ENCODE measurements at places on chromosomes 16 and 17.

DNA sequence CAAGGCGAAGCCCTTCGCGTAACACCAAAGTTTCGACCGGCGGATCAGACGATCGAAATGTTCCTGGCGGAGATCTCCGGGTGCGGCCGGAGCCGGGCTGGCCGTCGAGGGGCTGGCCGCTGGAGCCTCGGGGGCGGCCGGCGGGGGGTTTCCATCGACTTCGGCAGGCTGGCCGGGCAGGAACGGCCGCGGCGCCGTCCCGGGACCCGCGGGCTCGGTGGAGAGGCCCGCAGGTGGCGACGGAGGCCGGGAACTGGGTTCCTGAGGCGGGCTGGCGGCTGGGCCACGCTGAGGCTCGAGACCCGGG, 1.1 kb downstream of the EPOP start:
- DNase-seq = no peak

DNA sequence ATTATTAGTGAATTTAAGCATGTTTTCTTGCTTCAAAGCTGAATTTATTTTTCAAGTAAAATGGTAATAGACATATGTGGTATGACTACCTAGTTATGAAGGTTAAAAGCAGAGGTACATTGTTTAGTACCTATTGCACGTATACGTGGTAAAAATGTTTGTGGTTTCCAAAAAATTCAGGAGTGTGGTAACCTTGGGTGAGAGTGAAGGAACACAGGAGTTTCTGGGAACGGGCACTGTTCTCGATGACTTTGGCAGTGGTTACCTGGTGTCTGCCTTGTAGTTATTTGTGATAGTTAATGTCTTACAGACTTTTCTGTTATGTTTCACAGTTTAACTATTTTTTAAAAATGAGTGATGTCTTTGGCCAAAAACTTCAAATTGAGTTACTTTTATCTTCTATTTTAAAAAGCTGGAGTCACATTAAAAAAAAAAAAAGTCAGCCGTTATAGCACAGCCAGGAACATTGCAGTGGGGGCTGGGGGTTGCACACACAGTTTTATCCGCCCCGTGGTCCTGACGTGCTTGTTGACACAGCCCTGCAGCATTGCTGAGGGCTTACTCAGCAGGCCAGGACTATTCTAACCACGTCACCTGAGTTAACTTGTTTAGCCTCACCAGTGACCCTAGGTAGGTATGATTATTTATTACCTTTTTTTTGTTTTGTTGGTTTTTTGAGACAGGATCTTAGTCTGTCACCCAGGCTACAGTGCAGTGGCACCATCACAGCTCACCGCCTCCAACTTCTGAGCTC, 10.9 kb downstream of the JPT2 start:
- DNase-seq = peak; percentile 88

- DNase-seq = no peak
These were observed 294.0 kb downstream of the ZFHX3 start for GRCh38 chr16:72753881-72754280.

- no peak for DNase-seq
These were observed 5.3 kb upstream of the HSF5 start for GRCh38 chr17:58493506-58493905.

- DNase-seq = no peak
These were observed 57.2 kb downstream of the IL21R start for GRCh38 chr16:27458987-27459688.

- no peak for DNase-seq
These were observed 57.0 kb upstream of the CLEC3A start for GRCh38 chr16:77965346-77965745.

- DNase-seq = no peak
These were observed 26.5 kb downstream of the RPH3AL start for GRCh38 chr17:326010-326621.

DNA sequence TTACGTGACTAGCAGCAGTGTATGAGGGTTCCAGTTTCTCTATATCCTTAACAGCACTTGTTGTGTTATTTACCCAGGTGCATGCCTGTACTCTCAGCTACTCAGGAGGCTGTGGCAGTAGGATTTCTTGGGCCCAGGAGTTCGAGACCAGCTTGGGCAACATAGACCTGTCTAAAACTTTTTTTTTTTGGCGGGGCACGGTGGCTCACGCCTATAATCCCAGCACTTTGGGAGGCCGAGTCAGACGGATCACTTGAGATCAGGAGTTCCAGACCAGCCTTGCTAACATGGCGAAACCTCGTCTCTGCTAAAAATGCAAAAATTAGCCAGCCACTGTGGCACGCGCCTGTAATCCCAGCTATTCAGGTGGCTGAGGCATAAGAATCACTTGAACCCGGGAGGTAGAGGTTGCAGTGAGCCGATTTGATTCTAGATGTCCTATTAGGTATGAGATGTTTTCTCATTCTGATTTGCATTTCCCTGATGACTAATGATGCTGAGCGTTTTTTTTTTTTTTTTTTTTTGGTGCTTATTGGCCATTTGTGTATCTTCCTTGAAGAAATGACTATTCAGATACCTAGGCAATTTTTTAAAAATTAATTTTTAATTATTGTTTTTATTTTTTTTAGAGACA, 13.4 kb downstream of the CASC3 start:
- no peak for DNase-seq

DNA sequence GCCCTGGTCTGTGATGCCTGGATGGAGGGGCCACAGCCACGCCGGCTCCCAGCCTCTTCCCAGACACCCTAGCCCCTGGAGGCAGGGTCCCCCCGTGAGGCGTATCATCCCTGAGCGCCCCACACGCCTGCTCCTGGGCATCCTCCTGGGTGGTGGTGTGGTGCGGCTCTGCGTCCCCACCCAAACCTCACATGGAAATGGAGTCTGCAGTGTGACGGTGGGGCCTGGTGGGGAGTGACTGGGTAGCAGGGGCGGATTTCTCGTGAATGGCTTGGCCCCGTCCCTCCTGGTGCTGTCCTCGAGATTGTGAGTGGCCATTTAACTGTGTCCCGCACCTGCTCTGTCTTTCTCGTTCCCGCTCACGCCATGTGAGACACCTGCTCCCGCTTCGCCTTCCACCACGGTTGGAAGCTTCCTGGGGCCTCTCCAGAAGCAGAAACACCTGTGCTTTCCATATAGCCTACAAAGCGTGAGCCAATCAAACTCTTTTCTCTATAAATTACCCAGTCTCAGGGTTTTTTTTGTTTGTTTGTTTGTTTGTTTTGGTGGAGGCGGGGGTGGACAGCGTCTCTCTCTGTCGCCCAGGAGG, 5.9 kb upstream of the SSTR5 start:
- DNase-seq = no peak

DNA sequence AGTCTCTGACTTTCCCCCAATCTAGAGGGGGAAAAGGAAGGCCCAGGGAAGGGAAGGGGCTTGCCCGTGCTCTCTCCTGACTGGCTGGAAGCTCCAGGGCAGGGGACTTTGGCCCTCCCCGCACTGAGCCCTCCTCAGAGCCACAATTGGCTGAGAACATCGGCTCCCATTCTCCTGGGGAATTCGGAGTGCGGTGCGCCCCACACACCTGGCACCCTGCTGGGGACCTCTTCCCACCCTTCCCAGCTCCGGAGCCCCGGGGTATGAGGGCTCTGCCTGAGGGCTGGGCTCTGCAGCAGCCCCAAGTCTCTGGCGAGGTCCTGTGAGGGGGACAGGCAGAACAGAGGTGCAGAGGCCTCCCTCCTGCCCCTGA, 36.0 kb downstream of the PIMREG start:
- no peak for DNase-seq

GRCh38 chr17:17058304-17058703, 16.0 kb downstream of the MPRIP start:
- no peak for DNase-seq

GRCh38 chr17:76797241-76797840, 59.4 kb downstream of the MFSD11 start:
- no peak for DNase-seq

GRCh38 chr16:61726125-61726524, 310.1 kb downstream of the CDH8 start:
- DNase-seq = no peak

DNA sequence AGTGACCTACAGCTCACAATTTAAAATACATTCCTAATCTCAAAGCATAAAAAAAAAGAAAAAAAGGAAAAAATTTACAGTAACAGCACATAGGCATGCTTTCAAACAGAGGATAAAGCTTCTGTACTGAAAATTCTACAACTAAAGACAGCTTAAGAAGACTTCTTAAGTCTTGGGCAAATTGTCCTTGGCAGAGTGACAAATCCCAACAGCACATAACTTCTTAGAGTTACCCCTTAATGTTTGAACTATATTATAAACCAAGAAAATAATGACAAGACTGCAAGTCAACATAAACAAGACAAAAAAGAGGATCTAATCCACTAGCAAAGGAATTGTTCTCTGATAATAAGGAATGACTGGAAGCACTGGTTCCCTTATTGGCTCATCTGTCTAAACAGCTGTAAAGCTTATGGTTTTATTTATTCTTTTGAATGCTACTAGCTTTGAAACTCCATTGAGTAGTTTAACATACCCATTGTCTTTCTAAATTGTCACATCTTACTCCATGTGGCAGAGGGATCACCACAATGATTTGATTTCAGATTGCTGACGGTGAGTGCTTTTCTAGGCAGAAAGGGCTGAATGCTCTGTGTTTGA, 1576.8 kb upstream of the GOT2 start:
- no peak for DNase-seq

DNA sequence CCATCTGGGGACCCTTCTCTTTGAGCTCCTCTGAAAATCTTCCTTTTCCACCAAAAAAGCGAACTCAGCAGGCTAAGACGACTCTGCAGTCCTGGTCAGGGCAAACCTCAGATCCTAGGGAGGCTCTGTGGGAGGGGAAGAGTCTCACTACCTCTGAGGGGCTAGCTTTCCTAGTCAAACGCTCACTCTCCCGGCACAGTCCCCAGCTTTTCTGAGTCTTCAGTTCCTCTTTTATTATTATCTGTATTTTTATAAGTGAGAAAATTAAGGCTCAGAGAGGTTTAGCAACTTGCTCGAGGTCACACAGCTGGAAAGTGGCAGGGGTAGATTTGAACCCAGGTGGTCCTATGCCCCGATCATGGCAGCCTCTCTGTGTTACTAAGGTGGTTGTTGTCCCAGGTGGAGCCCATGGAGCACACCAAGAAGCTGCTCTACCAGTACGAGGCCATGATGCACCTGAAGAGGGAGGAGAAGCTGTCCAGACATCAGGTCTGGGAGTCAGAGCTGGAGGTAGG, 9.1 kb upstream of the KATNB1 start:
- no peak for DNase-seq

DNA sequence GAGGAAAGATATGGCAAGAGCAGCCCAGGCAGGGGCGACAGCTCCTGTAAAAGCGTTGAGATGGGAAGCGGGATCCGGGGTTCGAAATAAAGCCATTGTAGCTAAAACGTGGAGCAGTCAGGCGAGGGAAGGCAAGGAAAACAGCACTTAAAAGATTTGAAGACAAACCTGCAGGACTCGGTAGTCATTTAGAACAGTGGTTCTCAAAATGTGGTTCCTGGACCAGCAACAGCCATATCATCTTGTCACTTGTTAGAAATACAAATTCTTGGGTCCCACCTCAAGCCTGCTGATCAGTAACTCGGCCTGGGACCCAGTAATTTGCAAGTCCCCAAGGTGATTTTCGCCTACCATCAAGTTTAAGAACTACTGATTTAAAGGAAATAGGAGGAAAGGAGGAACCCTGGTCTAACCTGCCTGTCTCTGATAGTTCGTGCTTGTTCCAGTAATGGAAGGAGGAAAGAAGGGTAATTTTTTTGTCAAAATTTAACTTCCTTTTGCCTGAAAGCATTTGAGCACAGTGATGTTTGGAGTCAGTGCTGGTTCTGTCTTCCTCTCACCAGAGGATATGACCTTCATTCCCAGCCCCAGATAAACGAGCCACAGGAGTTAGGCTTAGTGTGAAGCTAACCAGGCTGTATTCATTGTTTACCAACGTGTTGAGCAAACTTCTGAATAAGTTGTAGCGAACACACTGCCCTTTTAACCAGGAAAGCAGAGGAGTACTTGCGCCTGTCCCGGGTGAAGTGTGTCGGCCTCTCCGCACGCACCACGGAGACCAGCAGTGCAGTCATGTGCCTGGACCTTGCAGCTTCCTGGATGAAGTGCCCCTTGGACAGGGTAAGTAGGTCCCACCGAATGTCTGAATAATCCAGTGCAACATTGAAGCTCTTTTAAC, 1.1 kb downstream of the ORC6 start:
- no peak for DNase-seq

- DNase-seq = no peak
These were observed 835.6 kb upstream of the RBFOX1 start for GRCh38 chr16:6496996-6497395.

DNA sequence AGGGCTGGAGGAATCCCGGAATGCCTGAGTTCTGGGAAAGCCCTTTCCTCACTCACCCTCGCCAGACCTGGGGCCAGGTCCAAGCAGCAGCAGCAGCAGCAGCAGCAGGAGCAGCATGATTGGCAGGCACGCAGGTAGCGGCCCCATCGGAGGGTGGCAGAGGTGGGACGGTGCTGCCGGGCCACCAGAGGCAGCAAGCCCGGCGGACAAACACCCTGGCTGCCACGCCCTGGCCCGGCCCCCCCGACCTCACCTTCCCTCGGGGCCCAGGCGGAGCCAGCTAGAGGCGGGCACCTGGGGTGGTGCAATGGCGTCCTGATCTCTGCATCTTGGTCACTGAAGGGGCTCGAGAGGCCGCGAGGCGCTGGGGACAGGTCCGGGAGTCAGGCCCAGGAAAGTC, 122.4 kb downstream of the LAT start:
- DNase-seq = no peak

DNA sequence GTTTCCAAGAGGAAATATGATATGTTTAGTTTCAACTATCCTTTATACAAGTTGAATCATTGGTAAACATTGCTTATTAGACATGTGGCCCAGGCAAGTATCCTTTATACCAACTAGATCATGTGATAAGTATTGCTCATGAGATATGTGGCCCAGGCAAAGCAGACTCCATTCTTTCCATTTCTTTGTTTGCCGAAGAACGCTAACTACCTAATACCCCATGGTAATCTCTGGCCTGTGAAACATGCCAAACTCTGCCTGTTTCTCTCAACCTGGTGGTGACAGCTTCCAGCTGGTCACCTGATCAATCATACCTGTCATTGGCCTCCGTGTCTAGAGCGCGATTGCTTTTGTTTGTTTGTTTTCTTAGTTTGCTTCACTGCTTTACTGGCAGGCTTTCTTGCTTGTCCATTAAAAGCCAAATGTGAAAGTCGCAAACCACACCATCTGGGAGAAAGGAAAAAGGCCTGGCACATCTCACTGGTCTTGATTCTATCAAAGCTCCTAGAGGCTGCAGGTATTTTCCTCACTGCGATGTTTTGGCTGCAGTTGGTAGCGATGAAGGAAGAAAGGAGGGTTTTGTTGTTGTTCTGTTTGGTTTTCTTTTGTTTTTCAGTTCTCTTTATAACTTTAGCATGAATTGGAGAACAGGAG, 686.2 kb downstream of the KCNJ2 start:
- no peak for DNase-seq

GRCh38 chr16:10171221-10171620, 11.0 kb downstream of the GRIN2A start:
- DNase-seq = no peak

GRCh38 chr16:19396555-19397011, 21.1 kb upstream of the TMC5 start:
- no peak for DNase-seq

GRCh38 chr16:27779641-27780164, 229.8 kb downstream of the KATNIP start:
- peak; percentile 9 for DNase-seq

GRCh38 chr17:8918807-8919465, 46.6 kb downstream of the PIK3R5 start:
- DNase-seq = no peak
